ENCODE measurements at places on chromosomes 5 and 9.

DNA sequence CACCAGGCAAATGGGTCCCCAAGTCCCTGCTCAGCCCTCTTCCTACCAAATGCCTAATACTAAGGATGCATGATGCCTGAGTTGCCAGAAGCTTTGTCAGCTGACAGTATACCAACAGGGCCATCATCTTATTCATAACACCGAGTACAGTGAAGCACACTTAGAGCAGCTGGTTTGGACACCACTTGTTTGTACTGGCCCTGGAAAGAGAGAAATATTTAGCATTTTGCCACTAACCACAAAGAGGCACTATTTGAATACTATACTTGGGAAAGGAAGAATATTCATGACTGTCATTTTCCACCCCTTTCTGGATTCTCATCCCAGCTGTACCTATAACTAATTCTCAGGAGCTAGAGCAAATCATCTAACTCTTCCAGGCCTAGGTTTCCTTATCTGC is 364.4 kb upstream of the KIF2A start:
- DNase-seq, result no peak
- H3K36me3 ChIP-seq, result no peaks in the 10 kb centered on the region
- H3K4me1 ChIP-seq, result no peaks in the 10 kb centered on the region
- no peaks in the 10 kb centered on the region for H3K27me3 ChIP-seq

DNA sequence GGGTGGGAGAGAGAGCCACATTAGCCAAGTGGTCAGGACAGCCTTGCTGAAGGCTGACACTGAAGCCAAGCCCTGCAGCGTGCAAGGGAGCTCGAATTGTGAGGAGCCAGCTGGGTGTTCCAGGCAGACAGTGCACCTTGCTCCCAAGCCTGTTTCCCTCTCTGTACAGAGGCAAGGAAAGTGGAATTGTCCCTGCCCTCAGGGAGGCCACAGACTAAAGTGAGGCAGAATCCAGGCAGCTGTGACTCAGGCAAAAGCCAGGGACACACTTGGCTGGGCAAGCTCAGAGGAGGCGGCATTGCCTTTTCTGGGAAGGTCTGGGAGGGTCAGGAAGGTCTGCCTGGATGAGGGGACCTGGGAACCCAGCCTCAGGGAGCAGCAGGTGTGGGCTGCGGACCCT is 50.2 kb upstream of the LMX1B start:
- H3K27me3 ChIP-seq, result no peaks in the 10 kb centered on the region
- no peaks in the 10 kb centered on the region for H3K4me1 ChIP-seq
- no peak overlapping the region for H3K27ac ChIP-seq
- DNase-seq, result no peak

GRCh38 chr9:98247831-98248657 is 7.4 kb downstream of the TBC1D2 start:
- peaks cover 99% of the 10 kb centered on the region for H3K4me1 ChIP-seq
- H3K27ac ChIP-seq, result peak overlapping the region; percentile 99
- no peak overlapping the region for H3K4me3 ChIP-seq
- no peaks in the 10 kb centered on the region for H3K36me3 ChIP-seq

DNA sequence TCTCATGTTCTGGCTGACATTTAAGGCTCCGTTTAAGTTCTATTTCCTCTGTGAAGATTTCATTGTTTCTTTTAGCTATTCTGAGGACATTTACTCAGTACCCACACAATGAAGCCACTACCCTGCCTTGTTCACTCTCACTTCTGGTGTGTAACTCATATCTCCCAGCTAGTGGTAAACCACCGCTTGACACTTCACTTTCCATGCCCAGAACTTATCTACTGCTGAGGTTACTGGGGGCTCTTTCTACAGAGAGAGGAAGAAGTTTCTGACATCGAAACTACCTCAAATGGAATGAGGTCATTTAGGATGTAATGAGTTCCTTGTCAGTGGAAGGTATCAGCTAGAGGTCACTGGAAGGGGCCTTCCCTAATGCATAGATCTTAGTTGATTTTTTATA is 501.5 kb downstream of the DMAC1 start:
- no peaks in the 10 kb centered on the region for H3K36me3 ChIP-seq
- no peak overlapping the region for H3K4me3 ChIP-seq
- no peaks in the 10 kb centered on the region for H3K27me3 ChIP-seq
- DNase-seq, result no peak
- no peaks in the 10 kb centered on the region for H3K4me1 ChIP-seq
- no peak overlapping the region for H3K27ac ChIP-seq

DNA sequence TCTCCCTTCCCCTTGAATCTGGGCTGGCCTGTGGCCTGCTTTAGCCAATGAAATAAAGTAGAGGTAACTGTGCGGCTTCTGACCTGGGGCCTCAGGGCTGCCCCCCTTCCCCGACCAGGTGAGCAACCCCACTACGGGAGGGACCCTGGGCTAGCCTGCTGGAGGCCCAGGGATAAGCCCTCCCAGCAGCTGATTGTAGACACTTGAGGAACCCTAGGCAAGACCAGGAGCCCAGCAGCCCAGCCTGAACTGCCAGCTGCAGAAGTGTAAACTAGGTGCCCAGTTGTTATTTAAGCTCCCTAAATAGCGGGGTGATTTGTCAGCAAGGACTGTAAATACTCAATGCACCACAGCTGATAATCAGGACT is 41.3 kb downstream of the RAPGEF1 start:
- H3K27ac ChIP-seq, result peak overlapping the region; percentile 72
- H3K4me3 ChIP-seq, result no peak overlapping the region
- no peaks in the 10 kb centered on the region for H3K27me3 ChIP-seq
- no peak for DNase-seq

DNA sequence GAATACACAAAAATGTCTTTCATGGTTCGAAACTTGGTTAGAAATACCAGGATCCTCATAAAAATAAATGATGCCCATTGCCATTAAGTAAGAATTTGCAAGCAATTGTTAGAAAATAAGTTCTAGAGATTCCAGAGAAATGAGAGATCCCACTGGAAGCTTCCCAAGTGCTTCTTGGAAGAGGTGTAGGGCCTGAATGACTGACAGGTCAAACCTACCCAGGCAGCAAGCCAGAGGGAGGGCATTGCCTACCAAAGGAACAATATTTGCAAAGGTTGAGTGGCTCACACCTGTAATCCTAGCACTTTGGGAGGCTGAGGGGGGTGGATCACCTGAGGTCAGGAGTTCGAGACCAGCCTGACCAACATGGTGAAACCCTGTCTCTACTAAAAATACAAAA is 777.0 kb upstream of the WWC1 start:
- no peak for DNase-seq
- no peaks in the 10 kb centered on the region for H3K4me1 ChIP-seq
- no peak overlapping the region for H3K27ac ChIP-seq
- no peaks in the 10 kb centered on the region for H3K36me3 ChIP-seq
- no peak overlapping the region for H3K4me3 ChIP-seq
- H3K27me3 ChIP-seq, result no peaks in the 10 kb centered on the region

DNA sequence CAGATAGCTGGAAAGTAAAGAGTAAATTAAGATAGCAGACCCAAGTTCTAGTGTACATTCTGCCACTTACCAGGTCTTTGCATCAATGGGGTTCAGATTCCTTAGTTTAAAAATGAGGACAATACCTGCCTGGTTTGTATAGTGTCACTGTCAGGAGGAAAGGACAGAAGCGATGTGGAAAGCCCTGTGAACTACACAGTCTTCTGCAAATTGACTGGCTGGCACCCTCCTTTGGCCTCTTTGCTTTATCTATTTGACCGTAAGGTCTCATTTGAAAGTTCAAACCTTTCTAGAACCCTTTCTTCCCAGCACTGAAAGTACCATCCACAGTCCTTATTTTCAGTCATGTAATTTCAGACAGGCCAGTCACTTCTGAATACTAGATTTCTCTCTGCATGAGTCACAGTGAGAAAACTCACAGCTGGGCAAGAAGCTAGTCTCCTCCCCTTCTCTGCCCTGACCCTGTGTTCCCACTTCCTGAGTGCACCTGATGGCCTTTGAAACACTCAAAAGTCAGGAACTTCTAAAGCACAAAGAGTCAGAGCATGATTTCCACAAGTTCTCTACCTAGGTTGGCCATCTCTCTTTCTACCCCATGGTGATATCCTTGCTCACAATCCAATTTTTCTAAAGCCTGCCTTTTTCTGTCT is 91.3 kb upstream of the RASEF start:
- no peaks in the 10 kb centered on the region for H3K4me1 ChIP-seq
- no peak for DNase-seq
- H3K27ac ChIP-seq, result no peak overlapping the region
- H3K27me3 ChIP-seq, result no peaks in the 10 kb centered on the region

- H3K4me3 ChIP-seq, result no peak overlapping the region
- no peak for DNase-seq
- H3K27me3 ChIP-seq, result no peaks in the 10 kb centered on the region
Observed at GRCh38 chr9:130394814-130395470, 49.8 kb upstream of the ASS1 start.

DNA sequence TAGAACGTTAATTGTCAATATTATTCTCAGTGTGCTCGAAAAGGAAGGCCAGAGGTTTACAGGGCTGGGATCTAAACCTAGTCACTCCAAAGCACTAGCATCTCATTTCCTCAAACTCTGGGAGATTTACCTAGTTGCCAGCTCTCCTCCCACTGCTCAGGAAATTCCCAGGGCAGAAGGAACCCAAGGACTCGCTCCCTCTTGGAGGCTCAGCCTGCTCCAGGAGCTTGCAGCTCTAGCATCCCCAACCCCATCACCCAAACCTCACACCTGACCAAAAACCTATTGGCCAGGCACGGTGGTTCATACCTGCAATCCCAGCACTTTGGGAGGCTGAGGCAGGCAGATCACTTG is 26.0 kb downstream of the SERINC5 start:
- no peaks in the 10 kb centered on the region for H3K36me3 ChIP-seq
- no peak overlapping the region for H3K4me3 ChIP-seq
- no peak for DNase-seq

- H3K36me3 ChIP-seq, result no peaks in the 10 kb centered on the region
- H3K27me3 ChIP-seq, result no peaks in the 10 kb centered on the region
- no peak overlapping the region for H3K27ac ChIP-seq
Observed at GRCh38 chr5:43572357-43572756, 15.5 kb upstream of the PAIP1 start.

DNA sequence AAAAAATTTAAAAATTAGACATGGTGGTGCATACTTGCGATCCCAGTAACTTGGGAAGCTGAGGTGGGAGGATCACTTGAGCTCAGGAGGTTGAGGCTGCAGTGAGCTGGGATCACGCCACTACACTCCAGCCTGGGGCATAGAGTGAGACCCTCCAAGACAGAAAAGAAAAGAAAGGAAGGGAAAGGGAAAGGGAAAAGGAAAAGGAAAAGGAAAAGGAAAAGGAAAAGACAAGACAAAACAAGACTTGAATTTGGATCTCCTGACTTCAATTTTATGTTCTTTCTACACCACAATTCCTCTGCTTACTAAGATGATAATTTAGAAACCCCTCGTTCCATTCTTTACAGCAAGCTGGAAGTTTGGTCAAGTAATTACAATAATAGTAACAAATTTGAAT is 88.1 kb downstream of the NR6A1 start:
- no peaks in the 10 kb centered on the region for H3K36me3 ChIP-seq
- H3K4me3 ChIP-seq, result no peak overlapping the region
- H3K4me1 ChIP-seq, result no peaks in the 10 kb centered on the region
- DNase-seq, result no peak
- no peak overlapping the region for H3K27ac ChIP-seq

DNA sequence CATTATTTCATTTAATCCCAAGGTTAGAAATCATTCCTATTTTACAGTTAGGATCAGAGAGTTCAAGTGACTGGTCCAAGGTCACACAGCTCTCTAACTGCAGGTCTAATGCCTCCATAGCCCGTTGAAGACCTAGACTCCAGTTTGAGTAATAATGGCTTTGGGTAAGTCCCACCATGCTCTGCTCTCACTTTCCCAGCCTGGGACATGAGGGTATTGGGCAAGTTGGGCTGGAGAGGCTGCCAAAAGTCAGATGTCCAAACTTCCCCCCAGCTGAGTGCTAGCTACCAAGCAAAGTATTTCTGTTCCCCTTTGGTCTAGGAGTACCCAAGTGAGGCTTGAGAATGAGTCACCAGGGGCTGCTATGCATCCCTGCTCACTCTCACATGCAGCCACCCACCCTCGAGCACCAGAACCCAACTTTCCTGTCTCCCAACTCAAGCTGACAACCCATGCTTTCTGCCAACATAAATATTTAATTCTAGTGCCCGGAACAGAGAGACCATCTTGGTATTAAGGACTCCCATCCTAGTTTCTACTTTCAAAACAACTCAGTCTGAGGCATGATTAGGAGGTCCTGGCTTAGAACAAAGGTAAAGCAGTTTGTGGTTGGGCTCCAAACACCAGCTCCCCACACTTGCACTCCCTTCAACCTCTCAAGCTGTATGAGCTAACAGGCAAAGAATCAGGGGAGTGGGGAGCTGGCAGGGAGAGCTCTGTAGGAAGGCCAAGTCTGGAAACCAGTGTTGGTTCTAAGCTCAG is 236.5 kb upstream of the TRIM32 start:
- H3K4me3 ChIP-seq, result no peak overlapping the region
- H3K27ac ChIP-seq, result no peak overlapping the region
- H3K36me3 ChIP-seq, result no peaks in the 10 kb centered on the region
- no peaks in the 10 kb centered on the region for H3K27me3 ChIP-seq
- DNase-seq, result no peak

DNA sequence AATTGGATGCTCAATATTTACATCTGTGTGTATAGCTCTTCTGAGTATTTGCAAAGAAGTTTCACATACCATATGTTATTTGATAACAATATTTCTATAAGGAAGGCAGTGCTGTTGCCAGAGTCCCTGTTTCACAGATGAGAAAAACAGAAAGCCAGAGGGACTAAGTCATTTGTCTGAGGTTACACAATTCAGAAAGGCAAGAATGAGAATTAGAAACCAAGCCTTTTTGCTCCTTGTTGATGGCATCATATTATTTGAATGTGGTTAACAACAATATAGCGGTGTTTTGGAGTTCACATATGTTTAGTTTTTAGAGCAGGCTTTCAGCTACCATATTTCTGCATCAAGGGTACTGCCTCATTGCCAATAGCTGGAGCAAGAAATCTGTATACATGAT is 110.9 kb upstream of the PRLR start:
- H3K36me3 ChIP-seq, result no peaks in the 10 kb centered on the region
- H3K4me3 ChIP-seq, result no peak overlapping the region
- DNase-seq, result no peak
- H3K27me3 ChIP-seq, result no peaks in the 10 kb centered on the region

DNA sequence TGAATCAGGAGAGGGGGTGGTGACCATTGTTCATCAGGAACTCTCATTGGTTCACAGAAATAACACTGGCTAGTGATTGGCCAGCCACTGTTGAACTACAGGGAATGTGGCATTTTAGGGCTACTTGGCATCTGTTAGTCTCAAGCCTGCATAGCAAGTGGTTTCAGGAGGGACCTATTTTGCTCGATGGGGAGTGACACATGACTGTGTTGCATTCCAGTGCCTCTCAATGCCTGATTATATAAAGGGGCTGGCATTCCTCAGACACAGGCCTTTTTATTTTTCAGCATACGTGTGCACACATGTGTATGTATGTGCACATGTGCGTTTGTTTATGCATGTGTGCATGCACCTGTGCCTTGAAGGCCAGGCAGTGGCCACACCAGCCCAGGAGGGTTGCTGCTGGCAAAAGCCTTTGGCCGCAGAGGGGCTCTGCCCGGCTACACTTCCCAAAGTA is 23.2 kb downstream of the FGD3 start:
- no peak overlapping the region for H3K27ac ChIP-seq
- no peaks in the 10 kb centered on the region for H3K36me3 ChIP-seq
- no peak overlapping the region for H3K4me3 ChIP-seq
- no peaks in the 10 kb centered on the region for H3K27me3 ChIP-seq
- DNase-seq, result no peak

GRCh38 chr5:154757814-154758406 is 2.7 kb downstream of the LARP1 start:
- H3K27ac ChIP-seq, result peak overlapping the region; percentile 99
- no peaks in the 10 kb centered on the region for H3K36me3 ChIP-seq
- H3K4me1 ChIP-seq, result peaks cover 76% of the 10 kb centered on the region
- DNase-seq, result no peak

All from esophagus squamous epithelium (tissue), 5 donors.